ENCODE measurements at places on chromosomes 5 and 9.

DNA sequence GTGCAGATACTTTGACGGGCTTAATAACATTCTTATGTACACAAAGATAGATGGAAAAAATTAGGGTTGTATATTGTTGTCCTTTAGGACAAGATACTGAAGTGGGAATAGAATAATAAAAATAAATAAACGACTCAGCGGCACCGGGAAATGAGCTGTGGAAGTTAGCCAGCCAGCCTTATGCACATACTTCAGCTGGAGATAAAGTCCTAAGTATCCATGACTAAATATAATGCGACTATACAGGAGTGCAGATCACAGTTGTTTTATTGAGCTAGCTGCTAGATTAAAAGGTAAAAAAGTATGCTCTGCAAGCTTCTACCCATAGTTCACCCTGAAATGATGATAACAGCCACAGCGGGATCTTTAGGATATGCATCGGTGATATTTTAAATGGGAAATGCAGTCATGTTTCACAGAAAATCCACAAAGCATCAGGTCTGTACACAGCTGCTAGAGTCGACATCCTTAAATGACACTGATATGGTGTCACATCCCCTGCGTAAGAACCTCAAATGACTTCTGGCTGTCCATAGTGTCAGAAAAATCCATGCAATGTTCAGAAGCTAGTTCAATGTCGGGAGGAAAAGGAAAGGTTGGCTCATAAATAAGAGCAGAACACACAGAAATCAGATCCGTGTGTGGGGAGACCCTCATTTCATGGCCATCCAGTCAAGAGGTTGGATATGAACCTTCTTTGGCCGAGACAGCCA is 392.8 kb upstream of the DAP start:
- DNase-seq = no peak

DNA sequence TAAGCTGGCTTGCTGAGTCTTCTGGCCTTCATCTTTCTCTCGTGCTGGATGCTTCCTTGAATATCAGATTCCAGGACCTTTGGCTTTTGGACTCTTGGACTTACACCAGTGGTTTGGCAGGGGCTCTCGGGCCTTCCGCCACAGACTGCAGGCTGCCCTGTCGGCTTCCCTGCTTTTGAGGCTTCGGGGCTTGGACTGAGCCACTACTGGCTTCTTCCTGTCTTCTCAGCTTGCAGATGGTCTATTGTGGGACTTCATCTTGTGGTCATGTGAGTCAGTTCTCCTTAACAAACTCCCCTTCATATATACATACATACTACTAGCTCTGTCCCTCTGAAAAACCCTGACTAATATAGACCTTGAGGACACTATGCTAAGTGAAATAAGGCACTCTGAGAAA is 78.3 kb upstream of the SSBP2 start:
- DNase-seq = no peak

DNA sequence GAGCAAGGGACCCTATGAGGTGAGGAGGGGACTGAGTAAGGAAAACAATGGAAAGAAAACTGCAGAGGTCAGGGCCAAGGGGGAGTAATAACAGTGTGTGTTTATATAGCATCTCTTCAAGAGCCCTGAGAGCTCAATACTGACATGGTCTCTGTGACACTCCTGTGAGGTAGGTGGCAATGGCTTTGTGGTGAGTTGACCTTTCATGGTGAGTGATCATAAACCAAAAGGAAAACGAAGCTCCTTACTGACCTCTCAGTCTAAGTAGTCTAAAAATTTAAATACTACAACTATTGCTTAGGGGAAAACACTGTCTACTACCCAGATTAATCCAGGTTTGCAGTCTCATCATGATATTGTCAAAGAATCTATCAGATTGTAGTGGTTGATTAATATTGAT is 130.9 kb downstream of the SNCAIP start:
- no peak for DNase-seq

DNA sequence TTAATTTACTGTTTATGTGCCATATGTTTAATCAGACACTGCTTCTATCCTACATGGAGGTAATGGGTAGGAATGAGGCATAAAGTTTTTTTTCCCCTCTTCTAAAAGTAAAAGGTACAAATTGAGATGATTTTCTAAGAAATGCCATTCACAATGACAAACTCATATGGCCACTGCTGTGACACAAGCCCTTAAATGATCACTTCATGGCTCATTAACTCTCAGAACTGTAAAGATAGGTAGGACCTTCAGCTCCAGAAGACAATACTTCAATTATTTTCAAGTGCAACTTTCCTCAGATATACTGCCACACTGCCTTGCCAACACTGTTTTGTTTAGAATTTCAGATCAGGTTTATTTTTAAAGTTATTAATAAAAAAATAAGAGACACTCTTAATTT is 362.9 kb upstream of the ZNF608 start:
- no peak for DNase-seq

DNA sequence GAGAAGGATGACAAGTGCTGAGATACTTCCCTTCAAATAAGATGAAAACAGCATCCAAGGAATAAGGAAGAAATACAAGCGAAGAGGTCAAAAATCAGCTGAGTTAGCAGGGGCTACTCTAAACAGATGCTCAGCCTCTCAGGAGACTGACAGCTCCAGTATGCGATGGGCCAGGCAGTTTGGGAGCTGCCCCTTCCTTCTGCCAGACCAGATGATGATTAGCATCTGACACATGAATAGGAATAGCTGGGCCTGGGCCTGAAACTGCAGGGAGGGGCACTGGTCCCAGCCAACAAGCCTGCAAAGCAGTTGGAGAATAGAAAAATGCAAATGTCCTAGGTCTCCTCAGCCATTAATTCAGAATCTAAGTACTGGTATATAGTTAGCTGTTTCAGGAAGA is 13.1 kb upstream of the MAP3K1 start:
- no peak for DNase-seq

Measured in T-helper 1 cell (primary cell).